GM18507 (cell line): ENCODE measurements at places on chromosomes 4 and X.

- no peak for DNase-seq
Observed at GRCh38 chr4:100076753-100077152, 113.5 kb downstream of the DDIT4L start.

GRCh38 chr4:111854494-111855087 lies 290.7 kb upstream of the FAM241A start:
- no peak for DNase-seq

GRCh38 chr4:83109480-83110222 lies 4.9 kb downstream of the PLAC8 start:
- DNase-seq, result no peak

DNA sequence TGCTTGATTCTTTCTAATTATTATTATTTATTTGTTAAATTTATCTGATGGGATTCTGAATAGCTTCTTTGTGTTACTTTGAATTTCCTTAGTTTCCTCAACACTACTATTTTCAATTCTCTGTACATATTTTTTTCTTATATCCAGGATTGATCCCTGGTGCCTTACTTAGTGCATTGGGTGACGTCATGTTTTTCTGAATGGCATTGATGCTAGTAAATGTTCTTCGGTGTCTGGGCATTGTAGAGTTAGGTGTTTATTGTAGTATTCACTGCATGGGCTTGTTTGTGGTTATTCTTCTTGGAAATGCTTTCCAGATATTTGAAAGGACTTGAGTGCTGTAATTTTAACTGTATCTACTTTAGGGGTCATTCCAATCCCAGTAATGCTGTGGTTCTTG lies 938.1 kb downstream of the FAM133A start:
- no peak for DNase-seq

- DNase-seq, result no peak
Observed at GRCh38 chr4:152983221-152983620, 47.1 kb downstream of the FHDC1 start.

DNA sequence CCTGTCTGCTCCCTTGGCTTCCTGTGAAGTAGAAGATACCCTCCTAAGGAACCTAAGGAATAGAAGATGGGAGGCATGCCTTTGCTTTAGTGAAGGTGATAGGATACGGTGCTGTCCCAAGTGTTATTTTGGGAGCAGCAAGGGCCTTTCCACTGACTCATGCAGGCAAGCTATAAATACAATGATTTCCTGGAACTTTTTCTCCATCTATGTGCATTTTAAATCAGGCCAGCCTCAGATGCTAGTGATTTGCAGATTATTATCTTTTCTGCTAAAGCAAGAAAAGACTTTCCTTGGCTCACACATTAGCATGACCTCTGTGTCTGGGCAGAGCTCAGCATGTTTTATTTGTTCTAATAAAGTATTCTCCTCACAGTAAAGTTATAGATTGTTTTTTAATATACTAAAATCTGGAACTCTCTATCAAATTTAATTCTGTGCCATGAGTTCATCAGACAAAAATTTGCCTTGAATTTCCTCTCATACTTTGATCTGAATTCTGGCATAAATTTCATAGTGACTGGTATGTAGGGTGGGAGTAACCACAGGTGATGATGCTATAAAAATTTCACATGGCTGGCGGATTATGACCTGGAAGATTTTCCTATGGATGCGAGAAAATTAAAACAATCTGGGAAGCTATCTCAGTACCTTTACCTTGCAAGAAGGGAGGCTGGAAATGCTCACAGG lies 131.7 kb downstream of the REPS2 start:
- no peak for DNase-seq

GRCh38 chrX:102155806-102156179 lies at the start of gene BEX5:
BEX5 (minus strand) TSS chrX:102155977; CDS start chrX:102154265, 1,712 bp downstream.
- no peak for DNase-seq

DNA sequence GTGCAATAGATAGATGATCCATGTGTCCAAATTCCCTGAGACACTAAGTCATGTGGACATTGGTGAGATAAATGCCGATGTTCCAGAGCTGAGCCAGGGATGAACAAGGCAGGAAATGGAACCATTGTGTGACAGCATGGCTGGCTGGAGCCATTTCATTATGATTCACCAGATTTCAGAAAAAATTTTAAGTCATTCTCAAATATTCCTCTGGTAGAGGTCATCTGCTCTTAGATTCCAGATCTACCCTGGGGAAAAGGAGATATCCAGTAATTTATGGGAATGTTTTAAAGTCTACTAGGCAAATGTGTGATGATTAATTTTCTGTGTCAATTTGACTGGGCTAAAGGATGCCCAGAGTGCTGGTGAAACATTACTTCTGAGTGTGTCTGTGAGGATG lies 287.3 kb downstream of the STK32B start:
- DNase-seq, result no peak

DNA sequence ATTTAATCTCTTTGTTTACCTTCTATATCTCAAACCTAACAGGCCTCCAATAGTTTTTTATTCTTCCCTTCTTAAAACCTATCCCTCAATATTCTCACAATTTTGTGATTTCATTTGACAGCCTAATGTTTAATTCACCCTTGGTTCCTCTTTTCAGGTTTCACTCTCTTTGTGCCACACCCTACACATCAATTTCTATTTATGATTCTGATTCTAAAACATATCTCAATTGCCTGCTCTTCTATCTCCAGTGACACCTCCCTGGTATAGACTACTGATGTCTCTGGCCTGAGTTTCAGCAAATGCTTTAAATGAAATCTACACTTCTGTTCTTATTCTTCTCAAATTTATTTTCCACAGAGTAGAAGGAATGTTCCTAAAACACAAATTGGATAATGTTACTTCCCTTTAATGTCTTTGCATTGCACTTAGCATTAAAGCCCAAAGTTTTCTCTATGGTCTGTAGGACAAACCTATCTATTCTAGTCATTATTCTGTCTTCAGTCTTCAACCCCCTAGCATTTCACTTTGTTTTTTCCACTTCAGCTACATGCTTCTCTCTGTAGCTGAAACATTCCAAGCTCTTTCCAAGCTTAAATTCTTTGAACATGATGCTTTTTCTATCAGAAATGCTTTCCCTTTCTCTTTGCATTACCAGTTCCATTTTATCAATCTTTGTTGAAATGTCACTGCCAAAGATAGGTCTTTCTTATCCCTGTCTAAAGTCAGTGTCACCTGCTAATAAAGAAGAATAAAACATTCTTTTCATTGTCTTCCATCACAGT lies 622.0 kb downstream of the CENPC start:
- no peak for DNase-seq

- DNase-seq, result no peak
Observed at GRCh38 chr4:187996502-187997177, 1.1 kb downstream of the ZFP42 start.

GRCh38 chr4:168618577-168619265 lies 121.9 kb downstream of the PALLD start:
- DNase-seq, result no peak

DNA sequence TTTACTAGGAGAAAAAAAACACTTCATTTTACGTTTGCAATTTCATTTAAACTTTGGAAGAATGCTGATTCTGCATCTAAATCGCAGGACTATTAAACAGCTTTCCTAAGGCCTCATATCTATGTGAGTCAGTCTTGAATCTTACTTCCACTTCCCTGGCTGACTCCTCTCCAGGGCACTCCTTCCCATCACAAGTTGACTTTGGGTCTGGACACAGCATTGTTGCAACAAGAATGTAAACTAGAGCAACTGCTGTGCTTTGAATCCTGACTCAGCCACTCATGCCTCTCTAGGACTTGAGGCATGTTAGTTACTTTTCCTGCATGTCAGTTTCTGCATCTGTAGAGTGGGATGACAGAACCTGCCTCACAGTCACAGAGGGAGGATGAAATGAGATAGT lies 413.8 kb downstream of the FAT4 start:
- DNase-seq, result no peak

DNA sequence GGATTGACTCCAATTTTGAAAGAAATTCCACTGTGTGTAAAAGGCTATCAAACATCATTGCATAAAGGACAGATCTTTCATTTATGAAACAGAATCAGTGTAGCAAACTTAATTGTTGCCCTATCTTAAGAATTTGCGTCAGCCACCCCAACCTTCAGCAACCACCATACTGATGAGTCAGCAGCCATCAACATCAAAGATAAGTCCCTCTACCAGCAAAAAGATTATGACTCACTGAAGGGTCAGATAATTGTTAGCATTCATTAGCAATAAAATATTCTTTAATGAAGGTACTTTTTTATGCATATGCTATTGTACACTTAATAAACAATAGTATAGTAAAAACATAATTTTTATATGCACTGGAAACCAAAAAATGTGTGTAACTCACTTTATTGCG lies 15.8 kb upstream of the GRSF1 start:
- no peak for DNase-seq

DNA sequence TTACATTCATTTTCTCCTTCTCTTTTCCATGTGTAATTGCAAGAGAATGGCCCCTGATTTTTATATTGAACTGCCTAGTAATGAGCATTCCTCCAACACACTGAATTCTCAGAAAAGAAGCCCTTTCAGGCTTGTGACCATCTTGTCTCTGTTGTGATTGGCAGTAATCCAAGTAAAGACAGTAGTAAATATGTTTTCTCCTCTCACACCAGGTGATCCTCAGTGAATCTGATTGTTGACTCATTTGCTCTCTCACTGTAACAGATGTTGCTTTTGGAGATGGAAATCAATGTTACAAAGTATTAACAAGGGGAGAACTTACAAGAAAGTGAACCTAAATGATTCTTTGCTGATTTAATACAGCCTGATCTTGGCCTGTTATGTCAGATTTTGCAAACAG lies 271.0 kb downstream of the AFF2 start:
- no peak for DNase-seq

DNA sequence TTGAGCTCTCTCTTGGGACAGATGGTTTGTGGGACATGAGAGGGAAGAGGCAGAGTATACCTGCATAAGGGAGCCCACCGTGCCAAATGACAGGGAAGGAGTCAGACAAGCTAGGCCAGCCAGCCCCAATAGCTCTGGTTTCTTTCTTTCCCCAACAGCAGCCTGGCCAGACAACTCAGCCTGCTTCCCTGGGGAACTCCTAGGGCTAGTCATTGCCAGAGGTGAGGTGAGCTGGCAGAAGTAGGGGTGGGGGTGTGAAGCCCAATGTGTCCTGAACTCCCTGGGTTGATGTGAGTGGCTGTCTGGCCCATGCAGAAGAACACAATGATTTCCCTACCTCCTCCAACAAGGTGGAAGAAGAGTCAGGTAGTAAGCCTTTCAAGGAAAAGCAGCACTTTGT lies 135.5 kb downstream of the AMMECR1 start:
- no peak for DNase-seq

DNA sequence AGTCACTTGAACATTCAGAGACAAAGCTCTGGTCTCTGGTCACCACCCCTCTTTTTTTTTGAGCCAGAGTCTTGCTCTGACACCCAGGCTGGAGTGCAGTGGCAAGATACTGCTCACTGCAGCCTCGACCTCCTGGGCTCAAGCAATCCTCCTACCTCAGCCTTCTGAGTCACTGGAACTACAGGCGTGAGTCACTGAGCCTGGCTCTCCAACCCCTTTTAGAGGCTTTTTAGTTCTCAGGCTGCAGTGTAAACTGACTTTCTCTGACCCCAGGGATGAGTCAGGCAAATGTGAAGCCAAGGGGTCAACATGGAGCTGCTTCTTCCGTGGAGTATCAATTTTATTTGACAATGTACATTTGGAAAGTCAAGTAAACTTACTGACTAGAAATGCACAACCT lies 229.2 kb downstream of the PTTG2 start:
- no peak for DNase-seq

GRCh38 chr4:10403633-10404445 lies 53.4 kb downstream of the ZNF518B start:
- DNase-seq, result no peak

GRCh38 chrX:134654398-134655012 lies 3.8 kb downstream of the PLAC1 start:
- no peak for DNase-seq

GRCh38 chr4:135672202-135672601 lies 1470.6 kb upstream of the PABPC4L start:
- no peak for DNase-seq

DNA sequence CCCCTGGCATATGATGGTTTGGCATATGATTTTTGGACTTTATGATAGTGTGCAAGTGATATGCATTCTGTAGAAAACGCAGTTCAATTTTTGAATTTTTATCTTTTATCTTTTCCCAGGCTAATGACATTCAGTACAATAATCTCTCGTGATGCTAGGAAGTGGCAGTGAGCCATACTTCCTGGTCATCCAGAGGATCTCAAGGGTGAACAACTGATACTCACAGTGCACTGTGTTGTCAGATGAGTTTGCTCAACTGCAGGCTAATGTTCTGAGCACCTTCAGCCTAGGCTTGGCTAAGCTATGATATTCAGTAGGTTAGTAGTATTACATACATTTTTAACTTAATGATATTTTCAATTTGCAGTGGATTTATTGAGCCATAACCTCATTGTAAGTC lies 405.3 kb downstream of the PCDH7 start:
- DNase-seq, result no peak

- DNase-seq, result no peak
Observed at GRCh38 chr4:57064811-57065711, 45.1 kb downstream of the IGFBP7 start.

DNA sequence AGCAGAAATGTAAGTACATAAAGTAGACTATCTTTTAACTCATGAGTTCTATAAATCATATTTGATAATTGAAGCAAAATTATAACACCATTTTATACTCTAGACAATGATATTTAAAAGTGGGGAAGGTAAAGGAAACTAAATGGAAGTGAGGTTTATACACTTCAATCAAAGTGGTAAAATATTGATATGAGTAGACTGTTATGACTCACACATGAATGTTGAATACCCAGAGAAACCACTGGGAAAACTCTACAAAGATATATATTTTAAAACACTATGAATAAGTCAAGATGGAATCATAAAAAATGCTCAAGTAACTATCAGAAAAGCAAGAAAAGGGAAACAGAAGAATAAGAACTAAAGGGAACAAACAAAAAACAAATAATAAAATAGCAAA lies 8.4 kb downstream of the VSIG1 start:
- no peak for DNase-seq

DNA sequence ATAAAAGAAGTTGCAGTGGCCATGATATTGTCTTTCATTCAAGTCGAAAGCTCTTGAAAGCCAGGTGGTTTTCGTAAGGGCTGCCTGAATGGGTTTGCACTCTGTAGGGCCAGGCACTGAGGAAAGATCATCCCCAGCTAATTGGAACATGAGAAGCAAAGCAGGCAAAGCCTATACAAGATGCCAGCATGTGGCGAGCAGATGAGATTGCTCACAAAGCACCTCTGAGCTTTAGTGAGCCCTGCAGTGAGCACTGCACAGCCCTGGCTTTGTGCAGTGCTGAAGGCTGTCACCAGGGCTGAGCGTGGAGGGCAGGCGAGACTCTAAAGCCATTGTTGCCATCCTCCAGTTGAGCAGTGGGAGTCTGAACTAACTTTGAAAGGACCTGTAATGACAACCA lies 53.8 kb downstream of the HADH start:
- DNase-seq, result no peak
